ENCODE measurements at places on chromosomes 7 and 10.
A peak's percentile ranks its signal among the peaks of the same experiment; 100 is the strongest.

GRCh38 chr10:20256969-20257368 lies 440.7 kb downstream of the PLXDC2 start:
- DNase-seq = no peak

DNA sequence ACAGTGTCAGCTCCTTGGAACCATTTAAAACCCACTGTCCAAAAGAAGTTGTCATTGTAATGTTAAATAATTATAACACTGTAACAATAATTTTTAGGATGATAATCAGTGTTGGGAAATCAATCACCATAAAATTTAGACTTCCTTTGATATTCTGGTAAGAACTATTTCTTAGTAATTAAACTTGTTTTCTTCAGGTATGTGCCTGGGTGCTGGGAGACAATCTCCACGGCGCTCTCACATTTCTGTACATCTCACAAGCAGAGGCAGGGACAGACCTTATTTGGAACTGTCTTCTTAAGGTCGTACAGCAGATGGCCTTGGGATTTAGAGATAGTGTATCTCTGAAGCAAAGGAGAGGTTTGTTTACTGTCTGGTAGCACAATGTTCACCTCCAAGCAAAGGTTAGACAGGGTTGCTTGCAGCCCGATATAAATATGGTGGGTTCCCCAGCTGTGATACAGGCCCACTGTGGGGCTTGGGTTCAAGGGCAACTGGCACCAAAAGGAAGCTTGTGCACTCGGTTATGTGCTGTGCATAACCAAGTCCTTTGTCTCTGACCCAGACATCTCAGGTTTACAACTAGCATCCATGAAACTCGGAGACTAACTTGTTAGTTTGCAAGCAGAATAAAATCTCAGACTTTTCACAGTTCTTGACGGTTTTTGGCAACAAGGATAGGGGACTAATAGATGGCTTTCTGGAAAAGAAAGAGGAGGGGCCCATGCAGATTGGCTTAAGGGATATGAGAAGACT lies 125.5 kb downstream of the RNF32 start:
- no peak for DNase-seq

- DNase-seq = no peak
Observed at GRCh38 chr7:44277851-44278250, 47.5 kb downstream of the CAMK2B start.

GRCh38 chr7:99699946-99700345 lies 20.1 kb upstream of the CYP3A5 start:
- DNase-seq = no peak

GRCh38 chr7:51311166-51311565 lies 5.4 kb downstream of the COBL start:
- no peak for DNase-seq

GRCh38 chr10:81367132-81367531 lies 507.9 kb upstream of the NRG3 start:
- DNase-seq = no peak

- no peak for DNase-seq
Observed at GRCh38 chr7:1811850-1812508, 141.9 kb downstream of the ELFN1 start.

GRCh38 chr7:9124320-9124719 lies 690.9 kb downstream of the NXPH1 start:
- no peak for DNase-seq

- no peak for DNase-seq
Observed at GRCh38 chr10:36185097-36185496, 543.0 kb upstream of the FZD8 start.

- DNase-seq = no peak
Observed at GRCh38 chr7:18341756-18342155, 153.8 kb upstream of the HDAC9 start.

GRCh38 chr10:86291616-86292340 lies 74.8 kb downstream of the GRID1 start:
- DNase-seq = no peak

- no peak for DNase-seq
Observed at GRCh38 chr7:70674571-70675010, 457.4 kb upstream of the GALNT17 start.

DNA sequence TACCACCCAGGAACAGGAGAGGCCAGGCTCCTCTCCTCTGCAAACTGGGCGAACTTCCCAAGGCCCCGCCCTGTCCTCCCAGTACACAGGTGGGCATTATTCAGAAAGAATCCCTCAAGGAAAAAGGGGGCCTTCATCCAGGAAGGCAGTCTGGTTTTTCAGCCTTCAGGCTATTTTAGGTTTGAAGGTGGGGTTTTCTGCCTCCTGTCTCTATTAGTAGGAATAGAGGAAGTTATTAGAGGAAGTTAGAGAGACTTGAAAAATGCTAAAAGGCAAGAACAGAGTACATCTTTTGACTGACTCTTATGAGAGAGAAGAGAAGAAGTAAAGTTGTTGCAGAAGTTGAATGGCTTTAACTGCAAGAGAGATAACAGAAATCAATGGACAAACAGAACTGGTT lies 250.9 kb upstream of the SORCS1 start:
- no peak for DNase-seq

GRCh38 chr10:92849234-92849525 lies 860 bp downstream of the EXOC6 start:
- no peak for DNase-seq

GRCh38 chr7:80088705-80089104 lies 45.9 kb upstream of the GNAI1 start:
- no peak for DNase-seq

DNA sequence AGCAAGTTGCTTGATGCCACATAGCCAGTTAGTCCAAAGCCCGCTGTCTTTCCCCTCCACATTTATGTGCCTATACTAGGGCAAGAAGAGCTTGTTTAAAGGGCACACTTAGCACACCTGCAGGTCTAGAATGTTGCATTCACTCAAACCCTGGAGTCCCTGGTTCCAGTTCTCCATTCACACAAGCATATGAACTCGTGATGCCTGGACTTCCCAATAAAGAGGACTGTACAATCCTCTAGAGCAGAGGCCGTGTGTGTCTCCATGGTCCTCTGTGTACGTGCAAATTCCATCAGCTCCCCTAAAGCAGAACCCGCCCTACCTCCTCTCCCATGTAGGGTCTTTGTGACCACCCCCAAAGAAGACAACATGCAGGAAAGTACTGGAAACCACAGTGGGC lies 3.0 kb upstream of the SH3PXD2A start:
- no peak for DNase-seq

DNA sequence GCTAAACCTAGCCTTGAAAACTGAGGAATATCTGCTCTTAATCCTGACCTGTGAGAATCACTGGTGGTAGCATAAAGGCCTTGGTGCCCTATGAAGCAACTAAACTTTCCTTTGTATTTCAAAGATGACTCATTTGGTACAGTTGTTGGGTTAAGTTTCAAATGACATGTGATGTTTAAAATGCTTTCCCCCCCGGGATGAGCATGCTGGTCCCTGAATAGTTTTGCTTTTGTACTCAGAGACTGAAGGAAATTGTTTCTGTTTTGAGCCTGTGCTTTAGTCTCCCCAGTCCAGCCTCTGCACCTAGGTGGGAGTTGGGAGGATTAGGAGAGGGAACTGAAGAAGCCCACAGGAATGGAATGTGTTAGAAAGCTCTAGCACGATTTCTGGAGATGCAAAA lies 258.9 kb upstream of the NPY start:
- DNase-seq = no peak

DNA sequence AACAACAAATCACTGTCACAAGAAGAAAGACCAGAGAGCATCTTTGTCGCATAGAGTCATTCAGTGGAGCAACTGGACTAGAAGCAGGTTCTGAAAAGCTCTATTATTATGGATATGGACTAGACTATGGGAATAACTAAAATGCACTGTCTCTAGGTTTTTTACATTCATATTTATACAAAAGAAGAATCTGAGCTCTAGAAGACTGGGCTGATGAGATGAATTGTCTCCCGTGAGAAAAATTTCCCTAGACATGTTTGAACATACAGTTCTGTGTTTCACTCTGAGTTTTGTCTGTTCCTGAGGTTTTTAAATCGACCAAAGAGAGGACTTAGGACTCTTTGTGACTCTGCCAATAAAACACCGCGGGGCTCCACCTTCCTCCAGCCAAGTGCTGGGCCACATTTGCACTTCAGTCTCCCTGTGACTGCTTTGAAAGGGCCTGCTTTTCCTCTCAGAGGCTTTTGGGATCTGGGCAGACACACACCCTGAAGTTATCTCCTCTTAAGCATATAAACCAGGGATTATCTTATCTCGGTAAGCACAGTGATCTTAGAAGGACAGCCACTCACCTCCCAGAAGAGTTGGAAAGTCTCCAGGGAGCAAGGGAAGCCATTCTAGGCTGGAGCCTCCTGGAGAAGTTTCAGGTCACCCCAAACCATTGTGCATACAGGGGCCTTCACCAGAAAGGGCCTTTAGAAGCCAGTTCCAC lies 101.0 kb upstream of the JCAD start:
- DNase-seq = no peak

GRCh38 chr7:66604198-66604597 lies 24.5 kb upstream of the KCTD7 start:
- no peak for DNase-seq

DNA sequence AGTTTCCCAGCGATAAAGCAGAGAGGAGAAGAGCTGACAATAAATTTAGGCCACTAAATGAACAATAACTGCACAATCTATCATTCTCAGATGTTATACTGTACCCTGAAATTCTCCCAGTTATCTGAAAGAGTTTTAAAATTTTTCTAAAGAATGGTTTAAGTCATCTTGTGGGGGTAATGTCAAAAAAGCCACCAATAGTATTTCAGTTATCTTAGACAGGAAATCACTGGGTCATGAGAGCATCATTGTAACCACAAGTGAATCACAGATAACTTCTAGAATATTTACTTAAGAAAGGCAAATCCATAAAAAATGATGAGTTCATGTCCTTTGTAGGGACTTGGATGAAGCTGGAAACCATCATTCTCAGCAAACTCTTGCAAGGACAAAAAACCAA lies 147.1 kb downstream of the DNAJB9 start:
- no peak for DNase-seq

GRCh38 chr10:78543749-78544362 lies 510.2 kb downstream of the RPS24 start:
- DNase-seq = no peak

DNA sequence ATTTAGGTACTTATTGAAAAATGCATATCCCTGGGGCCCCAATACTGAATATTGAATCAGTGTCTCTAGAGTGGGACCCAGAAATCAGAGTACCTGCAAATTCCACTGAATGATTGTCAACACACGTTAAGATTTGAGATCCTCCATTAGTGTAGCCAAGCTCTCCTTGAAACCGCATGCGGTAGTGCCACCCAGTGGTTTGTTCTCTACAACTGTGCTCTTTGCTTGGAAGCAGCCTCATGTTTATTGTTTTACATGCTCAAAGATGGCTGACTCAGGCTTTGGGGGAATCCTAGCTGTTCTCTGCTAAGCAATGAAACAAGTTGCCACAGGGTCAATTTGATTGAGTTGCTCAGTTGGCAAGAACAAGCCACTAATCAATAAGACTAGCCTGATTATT lies 340.2 kb upstream of the CELF2 start:
- DNase-seq = no peak

- no peak for DNase-seq
Observed at GRCh38 chr10:45000138-45000751, 478 bp upstream of the ZNF22 start.

GRCh38 chr7:116574025-116574822 lies 49.4 kb downstream of the CAV1 start:
- no peak for DNase-seq

- peak; percentile 84 for DNase-seq
Observed at GRCh38 chr10:97292097-97292861, at the start of gene ARHGAP19. Gene ARHGAP19, minus strand, starts transcription at chr10:97292637. Its CDS starts 10 bp downstream, at chr10:97292627.

GRCh38 chr10:93123766-93124165 lies 50.1 kb downstream of the CYP26A1 start:
- DNase-seq = no peak

GRCh38 chr10:104250371-104250770 lies 4.3 kb upstream of the GSTO1 start:
- no peak for DNase-seq

DNA sequence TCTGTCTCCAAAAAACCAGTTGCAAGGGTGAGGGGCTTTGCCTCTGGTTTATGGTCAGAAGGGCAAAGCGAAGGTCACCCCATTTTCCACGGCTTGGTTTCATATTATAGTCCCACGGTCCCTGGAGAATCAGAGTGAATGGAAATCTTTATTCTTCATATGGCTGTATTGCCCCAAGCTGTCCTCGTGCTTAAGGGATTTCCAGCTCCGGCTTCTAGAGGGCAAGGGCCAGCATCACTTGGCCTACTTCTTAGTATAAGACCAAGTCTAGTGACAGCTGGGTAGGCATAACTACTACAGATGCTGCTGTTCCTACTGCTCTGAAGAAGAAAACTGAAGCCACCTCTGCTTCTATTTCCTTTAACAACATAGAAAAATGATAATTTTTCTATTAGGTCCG lies 63.2 kb downstream of the PARP12 start:
- no peak for DNase-seq

DNA sequence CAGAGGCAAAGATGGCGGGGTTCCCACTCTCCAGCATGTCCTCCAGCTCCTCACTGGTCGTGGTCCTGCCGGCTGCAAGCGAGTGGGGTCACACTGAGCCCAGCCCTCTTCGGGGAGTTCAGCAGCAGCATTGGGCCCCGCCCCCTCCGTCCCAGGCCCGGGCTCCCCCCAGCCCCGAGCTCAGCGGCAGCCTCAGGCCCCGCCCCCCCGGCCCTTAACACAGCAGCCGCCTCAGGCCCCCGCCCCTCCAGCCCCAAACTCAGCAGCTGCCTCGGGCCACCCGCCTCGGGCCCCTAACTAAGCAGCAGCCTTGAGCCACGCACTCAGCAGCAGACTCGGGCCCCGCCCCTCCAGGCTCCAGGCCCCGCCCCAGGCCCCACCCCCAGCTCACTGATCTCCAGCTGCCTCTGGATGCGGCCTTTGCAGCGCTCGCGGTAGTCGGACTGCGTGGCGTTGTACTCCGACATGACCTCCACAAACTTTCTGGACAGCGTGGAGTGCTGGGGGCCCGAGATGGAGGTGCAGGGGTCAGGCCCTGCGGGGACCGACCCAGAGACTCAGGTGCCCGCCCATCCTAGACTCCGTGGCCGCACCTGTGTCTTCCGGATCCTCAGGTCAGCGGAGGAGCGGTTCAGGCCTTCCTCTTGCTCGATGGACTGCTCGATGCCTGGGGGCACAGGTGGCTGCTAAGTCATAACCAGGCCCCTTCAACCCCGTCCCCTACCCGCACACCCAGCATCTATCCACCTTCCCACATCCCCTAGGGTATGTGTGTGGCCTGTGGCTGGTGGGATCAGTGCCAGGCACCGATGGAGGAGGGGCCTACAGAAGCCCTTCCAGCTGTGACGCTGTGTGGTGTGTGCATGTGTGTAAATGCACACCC lies 15.5 kb downstream of the STX1A start:
- no peak for DNase-seq

GRCh38 chr10:122083478-122084025 lies 94.6 kb downstream of the TACC2 start:
- no peak for DNase-seq

- DNase-seq = no peak
Observed at GRCh38 chr10:13956826-13957225, 370.1 kb downstream of the PRPF18 start.

All from stimulated activated CD8-positive, alpha-beta memory T cell treated with anti-CD3 and anti-CD28 coated beads, Interleukin-4, amount 100 ng/mL, for 1 hour (primary cell).